ENCODE measurements at places on chromosomes 11 and 22. TPM values are rescaled to one million over a fixed set of nuclear protein-coding genes. Genes with fewer than 3 reads are reported as not detected.
A peak's percentile ranks its signal among the peaks of the same experiment; 100 is the strongest.

- DNase-seq: peak; percentile 67
Measured at GRCh38 chr11:123543797-123544196, 110.6 kb downstream of the SCN3B start.

GRCh38 chr11:102111787-102112508, 1.7 kb downstream of the YAP1 start:
- peak; percentile 78 for DNase-seq

- no peak for DNase-seq
Measured at GRCh38 chr22:36948273-36949225, 35.1 kb downstream of the CSF2RB start.

DNA sequence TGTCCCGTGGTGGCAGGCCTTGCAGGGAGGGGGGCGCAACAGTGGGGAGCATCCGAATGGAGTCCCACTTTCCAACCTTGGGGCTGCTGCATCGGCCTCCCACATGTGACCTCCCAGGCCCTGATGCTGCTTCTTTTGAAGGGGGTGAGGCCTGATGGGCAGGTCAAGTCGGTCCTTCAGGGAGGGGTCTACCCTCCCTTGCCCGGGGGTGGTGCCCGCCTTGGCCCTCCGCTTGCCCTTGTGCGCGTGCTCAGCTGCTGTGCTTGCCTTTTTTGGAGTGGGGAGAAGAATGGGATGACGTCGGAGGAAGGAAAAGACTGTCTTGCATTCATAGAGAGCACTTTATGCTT, 66.9 kb downstream of the PRDM11 start:
- DNase-seq: no peak

Gene TIMM8B
- total RNA-seq: 88.2 TPM

Gene CCDC87
- 0.04 TPM for total RNA-seq

- DNase-seq: no peak
Measured at GRCh38 chr11:92423115-92424034, 198.8 kb downstream of the FAT3 start.

- no peak for DNase-seq
Measured at GRCh38 chr11:18865951-18866350, 73.3 kb downstream of the MRGPRX1 start.

- DNase-seq: no peak
Measured at GRCh38 chr11:94501522-94501921, 7.7 kb downstream of the ANKRD49 start.

GRCh38 chr11:128188346-128189004, 398.9 kb downstream of the ETS1 start:
- DNase-seq: no peak

Gene MAPK8IP1
- total RNA-seq: 10.7 TPM

Gene VSTM5
- total RNA-seq: not detected

DNA sequence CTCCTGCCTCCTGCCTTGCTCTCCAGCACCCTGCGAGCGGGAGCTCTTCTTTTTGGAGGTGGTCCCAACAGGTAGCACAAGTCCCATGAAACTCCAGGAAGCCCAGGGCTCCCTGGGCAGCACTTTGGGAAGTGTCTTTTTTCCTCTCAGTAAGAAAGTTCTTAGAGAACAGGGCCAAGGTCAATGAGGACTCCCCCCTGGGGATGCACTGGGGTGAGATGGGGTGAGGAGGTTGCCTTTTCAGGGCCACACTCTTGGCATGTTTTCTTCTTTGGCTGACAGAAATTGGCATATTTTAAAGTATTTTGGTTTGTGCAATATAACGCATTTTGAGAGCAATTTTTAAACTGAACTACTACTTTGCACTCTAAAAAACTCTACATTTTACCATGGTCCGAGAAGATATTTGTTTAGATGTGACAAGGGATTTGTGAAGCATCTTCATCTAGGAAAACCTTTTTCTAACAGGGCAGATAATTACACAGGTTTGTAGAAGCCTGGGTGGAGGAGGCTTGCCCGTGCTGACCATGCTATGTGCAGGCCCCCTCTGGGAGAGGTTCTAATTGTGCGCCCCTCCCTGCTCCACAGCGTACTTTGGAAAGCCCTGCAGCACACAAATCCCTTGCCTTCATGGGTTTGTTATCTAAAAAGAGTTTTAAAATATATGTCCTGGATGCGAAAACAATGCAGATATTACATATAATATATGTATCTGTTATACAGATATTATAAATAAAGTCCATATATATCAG, 140.4 kb downstream of the WNT7B start:
- DNase-seq: no peak

- DNase-seq: no peak
Measured at GRCh38 chr11:59689015-59689414, 20.2 kb upstream of the PATL1 start.

Gene PITPNM1
- total RNA-seq: 16.6 TPM
